Metanephros (tissue), 2 donors: ENCODE measurements at places on chromosomes 3 and 15. TPM values are rescaled to one million over a fixed set of nuclear protein-coding genes. Genes with fewer than 3 reads are reported as not detected.

The P2RY13 gene
- 1.2 TPM for total RNA-seq

The SEMA3G gene
- total RNA-seq: 10.2 TPM

The KBTBD13 gene
- 1.2 TPM for total RNA-seq

The ZNF660 gene
- total RNA-seq: 8.2 TPM

The LIPC gene
- total RNA-seq: 6.6 TPM

The PLA2G4E gene
- 0.29 TPM for total RNA-seq

The KLHL6 gene
- 3.5 TPM for total RNA-seq

The SMCO1 gene
- 3.5 TPM for total RNA-seq

The GOLGA8G gene
- total RNA-seq: not detected

The BNC1 gene
- total RNA-seq: 0.12 TPM

The CCDC50 gene
- 64.0 TPM for total RNA-seq

The FANCI gene
- 15.5 TPM for total RNA-seq

The TRIM42 gene
- not detected for total RNA-seq

The CYP19A1 gene
- total RNA-seq: not detected

The PSMD6 gene
- total RNA-seq: 60.3 TPM

The REC114 gene
- total RNA-seq: not detected

The SPPL2A gene
- 105 TPM for total RNA-seq

The ONECUT1 gene
- not detected for total RNA-seq

The COL7A1 gene
- 27.4 TPM for total RNA-seq

The GJD2 gene
- total RNA-seq: not detected

The TMEM207 gene
- 12.2 TPM for total RNA-seq

The RHOV gene
- total RNA-seq: 3.3 TPM

The GRAMD2A gene
- total RNA-seq: 0.82 TPM

The ZNF502 gene
- 8.0 TPM for total RNA-seq

The SLC22A14 gene
- total RNA-seq: 1.7 TPM

The CRYGS gene
- total RNA-seq: 2.9 TPM

The SLC22A13 gene
- 6.1 TPM for total RNA-seq

The MAP6D1 gene
- 4.0 TPM for total RNA-seq

The WNT5A gene
- 84.9 TPM for total RNA-seq

The AEN gene
- total RNA-seq: 8.3 TPM

The CCNB2 gene
- total RNA-seq: 15.1 TPM

The CCR3 gene
- 0.47 TPM for total RNA-seq
